ENCODE measurements at places on chromosomes 11 and 22. TPM values are rescaled to one million over a fixed set of nuclear protein-coding genes. Genes with fewer than 3 reads are reported as not detected.

GRCh38 chr11:61918251-61918937 lies 1.0 kb upstream of the RAB3IL1 start:
- peak; percentile 42 for DNase-seq

DNA sequence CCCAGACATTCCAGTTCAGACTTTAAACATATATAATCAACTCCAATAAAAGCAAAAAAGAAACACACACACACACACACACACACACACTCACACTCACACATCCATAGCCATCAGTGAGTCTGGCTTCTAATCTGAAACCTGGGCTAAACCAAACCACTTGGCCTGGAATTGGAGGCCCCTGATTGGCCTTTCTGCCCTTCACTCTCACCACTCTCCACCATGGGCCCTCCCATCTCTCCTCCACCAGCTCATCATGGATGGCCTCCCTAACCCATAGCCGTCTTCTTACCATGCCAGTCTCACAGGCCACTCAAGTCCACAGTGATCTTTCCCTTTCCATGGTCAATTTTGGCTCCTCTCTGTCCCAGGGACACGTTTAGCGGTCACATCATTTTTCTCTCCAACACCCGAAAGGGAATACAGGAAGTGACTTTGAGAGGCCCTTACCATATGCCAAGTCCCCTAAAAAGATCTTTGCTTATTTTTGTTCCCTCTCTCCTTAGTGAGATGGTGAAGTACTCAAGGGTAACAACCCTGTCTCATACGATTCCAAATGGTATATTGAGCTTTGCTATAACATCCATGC lies 66.6 kb downstream of the ENDOD1 start:
- peak; percentile 61 for DNase-seq

DNA sequence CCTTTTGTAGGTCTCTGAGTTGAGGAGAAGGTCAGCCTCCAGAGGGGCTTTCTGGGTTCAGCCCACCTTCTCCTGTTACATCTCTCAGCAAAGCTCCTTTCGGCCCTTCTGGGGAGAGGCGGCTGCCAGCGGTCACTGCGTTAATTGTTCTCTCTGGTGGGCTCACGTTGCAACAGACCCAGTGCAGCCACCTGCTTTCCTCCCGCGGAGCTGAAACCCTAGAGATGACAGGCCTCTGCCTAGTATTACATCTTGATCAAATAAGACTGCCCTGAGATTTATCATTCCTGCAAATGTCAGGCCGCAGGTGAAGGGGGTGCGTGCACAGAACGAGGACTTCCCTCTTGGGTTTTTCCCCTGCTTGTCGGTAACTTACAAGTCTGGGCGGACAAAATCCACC lies 43.2 kb upstream of the CREB3L1 start:
- DNase-seq = no peak

DNA sequence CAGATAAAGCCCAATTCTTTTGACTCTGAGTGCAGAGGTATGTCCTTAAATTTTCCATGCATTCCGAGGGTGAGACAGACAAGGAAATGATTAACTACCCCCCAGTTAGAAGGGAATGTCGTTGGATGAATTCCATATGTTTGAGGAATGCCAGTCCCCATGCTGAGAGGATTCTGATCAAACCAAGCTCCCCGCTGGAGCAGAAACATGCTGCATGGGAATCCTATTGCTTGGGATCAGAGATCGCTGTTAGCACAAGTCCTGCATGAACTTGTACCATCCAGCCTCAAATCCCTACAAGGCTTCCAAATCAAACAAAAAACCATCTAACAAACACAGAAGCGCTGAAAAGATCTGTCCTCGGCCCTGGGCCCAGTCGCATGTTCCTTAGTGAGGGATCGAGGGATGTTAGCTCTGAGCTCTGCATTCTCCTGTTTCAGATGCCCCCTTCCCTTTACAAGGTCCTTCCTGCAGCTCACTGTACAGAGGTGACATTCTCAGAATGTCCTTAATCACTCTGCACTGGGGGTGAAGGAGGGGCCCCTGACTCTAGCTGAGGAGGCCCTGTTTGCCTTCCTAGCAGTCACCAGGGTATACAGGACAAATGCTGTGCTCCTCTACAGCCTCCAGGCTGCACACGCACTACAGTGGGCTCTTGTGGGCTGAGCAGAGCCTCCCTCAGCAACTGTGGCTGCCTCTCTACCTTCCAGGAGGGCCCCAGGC lies 353.4 kb downstream of the TENM4 start:
- peak; percentile 85 for DNase-seq

GRCh38 chr11:128476729-128477128 lies 110.6 kb downstream of the ETS1 start:
- DNase-seq = no peak

KRTAP5-9 gene
- total RNA-seq = 0.90 TPM

DNA sequence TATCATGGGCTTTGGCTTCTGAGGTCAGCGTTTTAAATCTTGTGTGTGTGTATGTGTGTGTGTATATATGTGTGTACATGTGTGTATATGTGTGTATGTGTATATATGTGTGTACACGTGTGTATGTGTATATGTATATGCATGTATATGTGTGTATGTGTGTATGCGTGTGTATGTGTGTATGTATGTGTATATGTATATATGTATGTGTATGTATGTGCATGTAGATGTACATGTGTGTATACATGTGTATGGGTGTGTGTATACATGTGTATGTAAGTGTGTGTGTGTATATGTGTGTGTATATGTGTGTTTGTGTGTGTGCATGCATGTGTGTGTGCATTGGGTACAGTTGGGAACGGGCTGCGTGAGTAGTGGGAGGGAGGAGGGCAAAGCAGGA lies 123.0 kb downstream of the ST3GAL4 start:
- no peak for DNase-seq

DNA sequence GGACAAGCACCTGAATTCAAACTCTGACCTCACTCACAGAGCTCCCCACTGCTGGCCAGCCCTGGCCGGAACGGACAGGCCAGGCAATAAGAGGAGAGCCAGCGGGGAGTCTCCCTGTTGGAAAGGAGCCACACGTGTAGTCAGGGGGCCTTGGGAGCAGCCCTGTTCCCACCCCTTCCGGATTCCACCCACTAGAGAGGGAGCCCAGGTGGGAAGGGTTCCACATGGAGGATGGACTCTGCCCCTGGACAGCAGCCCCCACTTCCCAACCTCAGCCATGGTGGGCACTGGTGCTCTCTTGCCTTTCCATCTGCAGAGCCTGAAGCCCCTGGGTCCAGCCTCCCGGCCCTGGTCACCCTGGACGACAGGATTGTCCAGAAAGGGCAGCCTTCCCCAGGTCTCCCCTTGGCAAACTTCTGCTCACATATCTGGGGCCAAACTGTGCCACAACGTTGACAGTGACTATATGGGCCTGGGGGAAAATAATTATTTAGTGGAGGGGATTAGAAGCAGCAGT lies 7.5 kb upstream of the APOBEC3A start:
- DNase-seq = peak; percentile 28

CECR2 gene
- 105 TPM for total RNA-seq

DNA sequence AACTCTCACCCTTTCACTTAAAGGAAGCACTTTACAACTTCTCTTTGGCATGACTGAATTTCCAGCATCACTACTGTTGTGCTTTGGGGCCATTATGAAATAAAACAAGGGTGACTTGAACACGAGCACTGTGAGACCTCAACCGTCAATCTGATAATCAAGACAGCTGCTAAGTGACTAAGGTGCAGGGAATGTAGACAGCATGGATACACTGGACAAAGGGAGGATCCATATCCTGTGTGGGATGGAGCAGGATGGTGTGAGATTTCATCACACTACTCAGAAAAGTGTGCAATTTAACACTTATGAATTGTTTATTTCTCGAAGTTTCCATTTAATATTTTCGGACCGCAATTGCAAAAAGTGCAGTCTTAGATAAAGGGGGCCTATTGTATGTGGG lies 16.1 kb upstream of the EXPH5 start:
- no peak for DNase-seq

DNA sequence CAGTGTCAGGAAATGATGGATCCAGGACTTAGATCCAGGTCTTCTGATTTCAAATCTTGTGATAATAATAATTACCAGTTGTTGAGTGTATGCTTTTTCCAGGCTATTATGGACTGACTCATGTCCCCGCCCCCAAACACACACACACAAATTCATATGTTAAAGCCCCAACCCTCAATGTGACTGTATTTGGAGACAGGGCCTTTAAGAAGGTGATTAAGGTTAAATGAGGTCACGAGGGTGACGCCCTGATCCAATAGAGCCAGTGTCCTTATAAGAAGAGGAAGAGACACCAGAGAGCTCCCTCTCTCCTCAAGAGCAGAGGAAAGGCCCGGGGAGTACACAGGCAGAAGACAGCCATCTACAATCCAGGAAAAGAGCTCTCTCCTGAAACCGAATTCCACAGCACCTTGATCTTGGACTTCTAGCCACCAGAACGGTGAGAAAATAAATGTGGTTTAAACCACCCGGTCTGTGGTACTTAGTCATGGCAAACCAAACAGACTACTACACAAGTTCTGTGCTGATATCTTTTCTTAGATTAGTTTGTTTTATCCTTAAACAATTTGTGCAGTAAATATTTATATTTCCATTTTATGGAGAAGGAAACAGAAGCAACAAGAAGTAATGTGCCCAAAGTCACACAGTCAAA lies 8.2 kb downstream of the TMPRSS5 start:
- no peak for DNase-seq

GRCh38 chr11:75524665-75525432 lies 892 bp downstream of the GDPD5 start:
- DNase-seq = peak; percentile 76

DNA sequence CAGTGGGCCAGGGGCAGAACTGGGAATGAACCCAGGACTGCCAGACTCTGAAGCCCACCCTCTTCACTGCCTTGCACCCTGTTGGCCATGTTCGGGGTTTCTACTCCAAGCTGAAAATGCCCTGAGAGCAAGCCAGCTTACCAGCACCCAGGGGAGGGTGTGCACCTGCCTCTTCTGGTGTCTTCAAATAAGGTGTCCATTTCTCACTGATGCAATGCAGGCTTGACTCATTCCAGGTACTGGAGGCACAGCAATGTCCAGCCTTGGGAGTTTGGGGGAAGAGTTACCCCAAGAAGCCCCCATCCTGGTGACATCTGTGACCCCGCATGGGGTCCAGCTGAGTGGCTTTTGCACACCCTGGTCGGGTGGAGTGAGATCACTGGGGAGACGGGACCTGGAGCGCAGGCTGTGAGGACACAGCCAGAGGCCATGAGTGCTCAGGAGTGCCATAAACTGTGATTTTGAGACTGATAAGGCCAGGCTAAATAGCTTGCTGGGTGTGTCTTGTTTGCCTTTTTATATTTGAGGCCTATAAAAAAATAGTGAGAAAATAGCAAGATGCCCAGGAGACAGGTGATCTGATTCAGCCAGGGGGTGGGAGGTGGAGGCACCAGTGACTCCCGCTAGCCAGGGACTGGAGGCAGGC lies 4.6 kb upstream of the CERK start:
- no peak for DNase-seq

DNA sequence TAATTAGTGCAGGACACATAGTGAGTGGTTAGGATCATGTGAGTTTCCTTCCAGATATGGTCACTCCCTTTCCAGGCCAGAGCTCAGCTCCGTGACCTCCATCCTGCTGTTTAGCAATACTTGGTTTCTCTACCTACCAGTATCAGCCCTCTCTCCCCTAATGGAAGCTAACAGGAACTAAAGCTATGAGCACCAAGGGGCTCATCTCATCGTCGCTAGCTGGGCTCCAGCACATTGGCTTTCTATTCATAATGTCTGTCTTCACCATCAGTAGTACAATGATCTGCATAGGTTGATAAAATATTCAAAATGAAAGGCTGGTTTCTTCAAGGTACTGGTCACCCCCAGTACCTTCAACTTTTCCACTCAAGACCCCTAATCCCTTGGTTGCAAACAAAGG lies 2.4 kb upstream of the GALNT18 start:
- DNase-seq = no peak

GRCh38 chr22:20400606-20401375 lies 6.8 kb downstream of the ZNF74 start:
- peak; percentile 20 for DNase-seq

ANGPTL5 gene
- not detected for total RNA-seq

GRCh38 chr22:19943082-19944026 lies 1.7 kb upstream of the TXNRD2 start:
- no peak for DNase-seq

C22orf39 gene
- 24.6 TPM for total RNA-seq

DNA sequence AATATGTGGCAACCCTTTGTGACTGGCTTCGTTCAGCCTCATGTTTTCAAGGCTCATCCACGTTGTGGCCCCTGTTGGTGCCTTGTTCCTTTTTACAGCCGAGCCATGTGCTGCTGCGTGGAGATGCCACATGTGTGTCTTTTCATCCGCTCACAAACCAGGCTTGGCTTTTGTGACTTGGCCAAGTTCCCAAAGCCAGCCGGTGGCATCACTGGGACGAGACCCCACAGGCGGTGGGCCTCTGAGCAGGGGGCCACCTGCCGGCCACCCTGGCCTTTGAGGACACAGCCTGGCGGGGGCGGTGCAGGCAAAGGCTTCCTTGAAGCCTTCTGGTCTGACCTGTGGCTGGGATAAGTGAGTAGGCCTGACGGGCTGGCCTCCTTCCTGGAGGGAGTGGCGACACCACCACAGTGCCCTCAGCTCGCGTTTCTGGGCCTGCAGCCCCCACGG lies 10.5 kb downstream of the GRK2 start:
- peak; percentile 75 for DNase-seq

DTX4 gene
- total RNA-seq = 16.1 TPM

DNA sequence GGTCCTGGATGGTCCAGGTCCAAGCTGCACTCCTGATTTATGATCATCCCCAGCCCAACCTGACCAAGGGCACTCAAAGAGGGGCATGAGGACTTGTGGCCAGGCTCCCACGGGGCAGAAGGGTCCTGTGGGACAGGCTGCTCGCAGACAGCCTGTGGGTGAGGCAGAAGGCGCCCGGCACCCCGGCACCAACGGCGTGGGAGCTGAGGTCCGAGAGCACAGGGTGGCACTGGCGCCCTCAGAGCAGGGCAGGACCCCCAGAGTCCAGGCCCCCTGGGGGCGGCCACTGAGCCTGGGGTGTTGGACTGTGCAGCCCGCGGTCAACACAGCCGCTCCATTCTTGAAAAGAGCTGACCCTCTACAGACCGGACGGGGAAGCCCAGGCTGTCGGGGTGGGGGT lies 3.3 kb downstream of the IL17REL start:
- DNase-seq = no peak

- no peak for DNase-seq
These were observed 191.2 kb upstream of the TBCEL start for GRCh38 chr11:120832481-120833238.

OR8G5 gene
- not detected for total RNA-seq

- no peak for DNase-seq
These were observed 43.8 kb downstream of the FLI1 start for GRCh38 chr11:128737704-128738103.

Data from endodermal cell (in vitro differentiated cells).